ENCODE measurements at places on chromosomes 11 and 22.

- no peak for DNase-seq
Measured at GRCh38 chr11:44190883-44191230, 95.4 kb downstream of the EXT2 start.

DNA sequence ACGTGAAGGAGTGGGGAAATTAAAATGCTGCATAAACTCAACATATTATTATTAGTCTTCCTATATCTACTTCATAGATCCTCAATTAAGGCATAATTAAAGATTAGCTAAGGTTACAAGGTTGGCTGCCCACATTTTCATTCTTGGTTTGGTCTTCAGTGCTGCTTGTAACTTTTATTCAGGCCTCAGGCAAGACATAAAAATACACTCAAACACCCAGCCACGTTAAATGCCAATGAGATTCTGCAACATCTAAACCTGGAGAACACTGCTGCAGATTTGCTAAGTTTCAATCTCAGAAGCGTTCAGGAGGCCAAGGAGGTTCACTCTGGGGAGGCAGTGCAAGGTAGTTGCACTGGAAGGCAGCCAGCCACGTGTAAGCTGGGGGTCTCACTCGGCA is 358.7 kb upstream of the NARS2 start:
- DNase-seq, result no peak

GRCh38 chr11:83695046-83695445 is 408.9 kb upstream of the CCDC90B start:
- no peak for DNase-seq

DNA sequence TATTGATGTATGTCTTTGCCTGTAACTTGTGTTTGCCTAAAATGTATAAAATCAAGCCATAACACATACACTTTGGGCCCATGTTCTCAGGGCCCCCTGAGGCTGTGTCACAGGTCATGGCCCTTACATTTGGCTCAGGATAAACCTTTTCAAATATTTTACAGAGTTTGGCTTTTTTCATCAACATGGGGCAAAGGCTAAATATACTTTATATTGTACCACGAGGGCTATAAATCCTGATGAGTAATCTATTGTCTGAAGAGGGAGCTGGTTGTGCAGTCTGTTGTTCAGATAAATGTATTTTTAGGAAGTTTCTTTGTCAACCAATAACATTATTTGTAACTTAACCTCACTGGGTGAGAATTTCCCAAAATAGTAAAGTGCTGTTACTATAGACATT is 404.6 kb upstream of the DDI1 start:
- DNase-seq, result no peak

DNA sequence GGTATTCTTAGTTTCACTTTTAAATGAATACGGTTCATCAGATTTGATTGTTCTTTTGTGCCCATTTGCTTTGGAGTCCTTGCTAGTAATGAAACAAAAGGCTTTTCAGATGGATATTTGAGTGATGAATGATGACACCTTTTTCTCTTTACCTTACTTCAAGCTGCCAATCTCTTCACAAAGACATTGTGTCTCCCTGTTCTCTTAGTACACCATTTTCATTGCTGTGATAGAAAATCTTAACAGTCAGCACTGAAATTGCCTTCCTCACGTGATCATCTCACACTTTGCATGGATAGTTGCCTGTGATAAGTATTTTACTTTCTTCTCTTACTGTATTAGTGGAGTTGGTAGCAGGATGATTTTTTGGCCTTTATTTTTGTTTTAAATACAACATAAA is 396.6 kb downstream of the NELL1 start:
- no peak for DNase-seq

GRCh38 chr11:61815790-61816735 is 740 bp downstream of the FADS1 start:
- no peak for DNase-seq

- no peak for DNase-seq
Measured at GRCh38 chr22:21928048-21928447, 24.6 kb downstream of the PPM1F start.

- no peak for DNase-seq
Measured at GRCh38 chr11:46696212-46696558, 4.2 kb downstream of the ARHGAP1 start.

DNA sequence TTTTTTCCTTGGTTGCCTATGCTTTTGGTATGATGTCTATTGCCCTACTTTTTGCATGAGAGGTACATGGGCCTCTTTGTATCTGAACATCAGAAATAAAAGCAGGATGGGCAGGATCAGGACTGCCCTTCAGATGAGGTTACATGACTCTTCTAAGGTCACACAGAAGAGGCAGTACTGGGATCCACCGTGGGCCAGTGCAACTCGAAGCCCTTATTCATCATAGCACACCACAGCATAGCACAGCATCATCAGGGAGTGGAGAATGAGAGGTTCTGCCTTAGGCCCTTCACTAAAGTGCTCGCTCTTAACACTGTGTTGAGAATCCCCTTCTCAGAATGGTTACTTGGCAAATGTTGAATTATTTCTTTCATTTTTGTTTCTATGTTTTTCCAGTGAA is 88.3 kb downstream of the C22orf31 start:
- no peak for DNase-seq

DNA sequence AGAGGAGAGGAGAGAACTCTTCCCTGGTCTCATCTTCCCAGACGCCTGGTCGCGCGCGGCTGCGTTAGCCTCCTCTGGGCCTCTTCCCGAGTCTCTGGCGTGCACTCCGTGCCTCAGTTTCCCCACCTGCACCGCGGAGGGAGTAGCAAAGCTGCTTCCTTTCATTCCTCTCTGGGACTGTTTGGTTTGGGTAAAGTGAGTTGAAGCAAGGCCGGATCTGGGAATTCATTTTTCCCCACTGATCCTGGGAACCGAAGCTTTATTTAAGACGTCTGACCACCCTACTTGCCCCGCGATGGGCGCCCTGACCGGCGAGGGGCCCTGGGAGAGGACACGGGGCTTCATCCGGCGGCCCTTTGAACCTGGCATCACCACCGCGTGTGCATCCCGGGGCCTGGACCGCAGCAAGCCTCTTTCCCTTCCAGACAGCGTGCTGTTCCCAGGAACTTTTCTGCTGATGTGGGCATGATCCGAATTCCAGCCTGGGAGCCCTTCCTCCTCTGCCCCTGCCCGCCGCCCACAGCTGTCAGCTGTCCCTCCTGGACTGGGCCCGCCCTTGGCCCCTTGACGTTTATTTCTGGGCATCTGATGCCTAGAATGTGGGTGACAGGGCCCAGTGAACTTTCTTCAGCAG is 758 bp downstream of the LDLRAD3 start:
- DNase-seq, result no peak

DNA sequence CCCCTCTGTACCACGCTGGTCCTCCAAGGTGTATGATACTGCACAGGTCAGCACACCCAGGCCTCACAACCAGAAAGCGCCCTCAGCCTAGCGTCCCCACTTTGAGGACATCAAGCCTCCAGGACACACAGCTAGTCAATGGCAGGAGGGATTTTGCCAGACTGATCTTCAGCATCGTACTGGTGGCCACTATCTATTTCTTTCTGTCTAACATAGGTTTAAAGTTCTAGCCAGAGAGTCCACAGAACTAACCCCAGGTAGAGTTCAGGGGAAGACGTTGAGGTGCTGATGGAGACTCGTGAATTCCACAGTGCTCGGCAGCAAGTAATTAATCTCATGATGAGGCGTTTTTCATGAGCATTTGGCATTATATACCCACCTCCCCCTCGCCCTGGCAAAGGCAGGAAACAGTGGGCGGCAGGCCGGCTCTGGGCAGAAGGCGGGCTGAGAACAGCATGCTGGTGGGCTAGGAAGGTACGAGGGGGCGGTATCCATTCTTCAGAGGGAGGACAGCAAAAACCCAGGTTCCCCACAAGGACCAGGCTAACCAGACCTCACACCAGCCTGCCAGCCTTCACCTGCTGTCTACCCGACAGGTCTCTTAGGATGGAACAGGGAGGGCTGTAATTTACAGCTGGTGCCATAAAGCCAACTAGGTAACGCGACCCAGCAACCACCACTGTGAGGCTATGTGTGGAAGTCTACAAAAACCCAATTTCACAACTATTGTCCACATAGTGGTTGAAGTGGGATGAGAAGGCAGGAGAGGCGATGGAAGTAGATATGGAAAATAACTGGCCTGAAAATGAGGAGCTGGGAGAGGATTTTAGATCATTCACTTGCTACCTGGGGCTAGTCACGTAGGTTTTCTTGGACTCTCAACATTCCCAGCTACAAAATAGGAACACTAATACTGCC is 18.5 kb downstream of the MYH9 start:
- no peak for DNase-seq

DNA sequence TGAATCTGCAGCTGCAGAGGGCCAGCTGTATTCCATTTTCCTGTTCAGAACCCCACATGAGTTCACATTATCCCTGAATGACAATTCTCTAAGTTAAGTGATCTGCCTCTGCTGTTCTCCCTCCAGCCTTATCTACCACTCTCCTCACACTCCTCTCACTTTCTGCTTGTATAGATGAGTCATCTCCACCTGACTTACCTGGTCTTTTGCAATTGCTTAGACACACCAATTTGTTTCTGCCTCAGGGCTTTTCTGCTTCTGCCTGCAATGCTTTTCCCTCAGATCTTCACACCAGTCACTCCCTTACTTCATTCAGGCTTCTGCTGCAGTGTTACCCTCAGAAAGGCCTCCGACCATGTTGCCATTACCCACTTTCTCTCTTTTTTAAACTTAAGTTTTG is 118.1 kb downstream of the ATM start:
- no peak for DNase-seq

GRCh38 chr11:43892851-43893250 is 12.2 kb downstream of the ALKBH3 start:
- DNase-seq, result no peak
